ENCODE measurements at places on chromosomes 13 and 19.

DNA sequence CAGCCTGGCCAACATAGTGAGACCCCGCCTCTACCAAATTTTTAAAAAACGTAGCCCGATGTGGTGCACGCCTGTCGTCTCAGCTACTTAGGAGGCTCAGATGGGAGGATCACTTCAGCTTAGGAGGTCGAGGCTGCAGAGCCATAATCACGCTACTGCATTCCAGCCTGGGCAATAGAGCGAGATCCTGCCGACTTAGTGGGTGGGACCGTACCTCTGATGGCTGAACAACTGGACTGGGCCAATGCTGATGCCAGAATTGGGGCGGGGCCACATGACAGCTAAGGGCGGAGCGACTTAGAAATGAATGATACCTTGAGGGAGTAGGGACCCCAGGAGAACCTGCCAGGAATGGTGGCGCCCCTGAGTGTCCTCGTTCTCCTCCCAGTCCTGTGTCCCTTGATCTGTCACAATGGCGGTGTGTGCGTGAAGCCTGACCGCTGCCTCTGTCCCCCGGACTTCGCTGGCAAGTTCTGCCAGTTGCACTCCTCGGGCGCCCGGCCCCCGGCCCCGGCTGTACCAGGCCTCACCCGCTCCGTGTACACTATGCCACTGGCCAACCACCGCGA is 3.6 kb downstream of the LTBP4 start:
- no peak for DNase-seq

GRCh38 chr19:17302391-17303166 is 646 bp downstream of the ABHD8 start:
- no peak for DNase-seq

GRCh38 chr13:74866101-74866500 is 615.9 kb downstream of the TBC1D4 start:
- DNase-seq = no peak

- no peak for DNase-seq
These were observed 25.2 kb upstream of the XPO4 start for GRCh38 chr13:20927596-20928257.

- DNase-seq = no peak
These were observed 518 bp downstream of the TFDP1 start for GRCh38 chr13:113584870-113585671.

- DNase-seq = no peak
These were observed 16.3 kb upstream of the TSPAN16 start for GRCh38 chr19:11279505-11280236.

DNA sequence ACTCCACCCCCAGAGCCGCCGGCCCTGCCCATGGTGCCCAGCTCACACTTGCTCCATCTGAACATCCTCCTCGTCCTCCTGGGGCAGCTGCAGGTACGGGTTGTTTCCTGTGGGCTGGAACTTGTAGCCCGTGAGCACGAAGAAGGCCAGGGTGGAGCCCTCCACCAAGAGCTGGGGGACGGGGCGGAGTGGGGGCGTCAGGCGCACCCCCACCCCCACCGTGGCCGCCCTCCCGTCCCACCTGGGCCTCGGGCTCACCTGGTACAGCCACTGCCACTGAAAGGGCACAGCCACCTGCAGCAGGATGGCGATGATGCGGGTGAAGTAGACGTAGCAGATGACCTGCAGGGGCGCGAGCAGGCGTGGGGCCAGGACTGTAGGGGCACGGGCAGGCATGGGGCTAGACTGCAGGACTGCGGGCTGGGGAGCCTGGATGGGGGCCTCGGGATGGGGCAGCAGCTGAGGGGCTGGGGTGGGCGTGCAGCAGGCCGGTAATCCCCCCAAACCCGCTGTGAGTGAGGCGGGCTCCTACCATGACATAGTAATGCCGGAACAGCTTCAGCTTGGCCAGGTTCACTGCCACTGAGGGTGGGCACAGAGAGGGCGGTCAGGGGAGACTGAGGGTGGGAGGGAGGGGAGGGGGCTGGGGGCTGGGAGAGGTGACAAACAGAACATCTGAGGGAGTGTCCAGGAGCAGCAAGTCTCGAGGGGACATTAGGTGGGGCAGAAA is 6.3 kb downstream of the GPR108 start:
- no peak for DNase-seq

Data from brain pericyte (primary cell).